ENCODE measurements at places on chromosomes 4 and X. TPM values are rescaled to one million over a fixed set of nuclear protein-coding genes. Genes with fewer than 3 reads are reported as not detected.

Gene WAS
- total RNA-seq = 0.37 TPM

- no peak for DNase-seq
Observed at GRCh38 chrX:153401133-153401764, at the start of gene PNMA6E. TSS of gene PNMA6E (minus strand) at chrX:153401350. CDS start at chrX:153398849, 2,501 bp downstream.

GRCh38 chrX:102950908-102951866, 14.1 kb downstream of the RAB40AL start:
- peak; percentile 58 for DNase-seq

DNA sequence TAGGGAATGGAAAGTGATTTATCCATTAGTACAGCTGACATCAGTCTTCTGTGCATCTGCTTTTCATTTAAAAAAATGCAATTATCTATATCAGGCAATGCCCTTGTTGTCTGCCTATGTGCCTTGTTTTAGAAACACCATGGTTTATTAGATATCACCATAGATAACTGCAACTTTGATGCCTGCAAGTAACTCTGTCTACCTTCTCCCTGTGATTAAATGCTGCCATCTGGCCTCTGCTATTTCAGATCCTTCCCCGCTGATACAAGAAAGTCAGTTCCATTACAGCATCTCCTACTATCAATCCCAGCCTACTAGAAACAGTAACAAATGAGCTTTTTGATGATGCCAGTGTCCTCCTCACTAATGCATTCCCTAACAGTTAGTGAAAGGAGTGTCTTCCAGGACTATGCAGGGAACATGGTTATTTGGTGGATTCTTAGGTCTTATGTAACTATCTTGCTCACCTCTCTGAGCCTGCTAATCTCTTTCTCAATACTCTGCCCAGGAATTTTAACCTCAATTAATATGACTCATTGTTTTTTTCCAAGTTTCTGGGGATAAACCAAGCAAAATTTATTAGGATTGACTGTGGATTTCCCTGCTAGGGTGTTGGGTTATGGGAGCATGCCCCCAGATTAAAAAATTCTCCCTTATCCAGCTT, 444.9 kb downstream of the RAPGEF2 start:
- no peak for DNase-seq
